ENCODE measurements at places on chromosomes 16 and 17. TPM values are rescaled to one million over a fixed set of nuclear protein-coding genes. Genes with fewer than 3 reads are reported as not detected.

GRCh38 chr16:57948027-57948426, 22.9 kb downstream of the CNGB1 start:
- DNase-seq, result no peak

Gene SKAP1
- 0.94 TPM for total RNA-seq

GRCh38 chr17:10621397-10621796, 35.7 kb downstream of the MYH3 start:
- DNase-seq, result no peak

Gene GINS2
- total RNA-seq, result 0.85 TPM

- DNase-seq, result no peak
Observed at GRCh38 chr17:60832631-60833030, 155.0 kb downstream of the BCAS3 start.

- DNase-seq, result no peak
Observed at GRCh38 chr16:51035711-51036110, 115.4 kb downstream of the SALL1 start.
